NCI-H1092 treated with DMSO at 0.1 percent for 48 hours (cell line): ENCODE measurements at places on chromosomes 5 and 9.
A peak's percentile ranks its signal among the peaks of the same experiment; 100 is the strongest.

GRCh38 chr5:6269925-6270324 lies 108.4 kb downstream of the MED10 start:
- DNase-seq = no peak

- peak; percentile 85 for DNase-seq
These were observed 17.1 kb downstream of the RFX3 start for GRCh38 chr9:3508521-3509291.

DNA sequence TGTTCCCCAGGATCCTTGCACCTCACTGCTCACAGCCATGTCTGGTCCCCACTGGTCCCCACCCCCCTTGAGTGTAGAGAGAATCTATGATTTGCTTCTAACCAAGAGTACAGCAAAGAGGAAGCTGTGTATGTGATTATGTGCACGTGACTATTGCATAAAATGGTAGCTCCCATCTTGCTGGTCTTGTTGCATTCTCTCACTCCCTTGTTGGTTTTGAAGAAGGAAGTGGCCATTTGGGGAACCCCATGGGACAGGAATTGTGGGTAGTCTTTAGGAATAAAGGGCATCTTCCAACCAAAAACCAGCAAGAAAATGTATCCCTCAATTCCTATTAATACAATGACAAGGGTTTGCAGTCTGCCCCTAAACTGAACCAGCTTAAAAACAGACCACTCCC lies 5.2 kb upstream of the FCN2 start:
- no peak for DNase-seq

DNA sequence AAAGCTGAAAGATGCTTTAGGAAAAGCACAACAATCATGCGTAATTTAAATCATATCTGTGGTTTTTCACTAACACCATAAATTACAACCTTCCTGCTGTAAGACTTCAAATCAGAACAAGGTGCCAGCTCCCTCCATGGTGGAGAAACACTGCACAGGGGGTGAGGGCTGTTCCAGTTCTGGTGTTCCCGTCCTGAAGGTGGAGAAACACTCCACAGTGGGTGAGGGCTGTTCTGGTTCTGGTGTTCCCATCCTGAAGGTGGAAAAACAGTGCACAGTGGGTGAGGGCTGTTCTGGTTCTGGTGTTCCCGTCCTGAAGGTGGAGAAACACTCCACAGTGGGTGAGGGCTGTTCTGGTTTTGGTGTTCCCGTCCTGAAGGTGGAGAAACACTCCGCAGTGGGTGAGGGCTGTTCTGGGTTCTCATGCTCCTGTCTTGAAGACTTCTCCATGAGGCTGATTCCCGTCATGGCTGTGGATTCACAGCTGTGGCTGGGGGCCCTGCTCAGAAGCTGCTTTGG lies 12.9 kb downstream of the PLEKHG4B start:
- DNase-seq = no peak

- DNase-seq = no peak
These were observed 28.4 kb downstream of the PCSK5 start for GRCh38 chr9:75918909-75919308.

DNA sequence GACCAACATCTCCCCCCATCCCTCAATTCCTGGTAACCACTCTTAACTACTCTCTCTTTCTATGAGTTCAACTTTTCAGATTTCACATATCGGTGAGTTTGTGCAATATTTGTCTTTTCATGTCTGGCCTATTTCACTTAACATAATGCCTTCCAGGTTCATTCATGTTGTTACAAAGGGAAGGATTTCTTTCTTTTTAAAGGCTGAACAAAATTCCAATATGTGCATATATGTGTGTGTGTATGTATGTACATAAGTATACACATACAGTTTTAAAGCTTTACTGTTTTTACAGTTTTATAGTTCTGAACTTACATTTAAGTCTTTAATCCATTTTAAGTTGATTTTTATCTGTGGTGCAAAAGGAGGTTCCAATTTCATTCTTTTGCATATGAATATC lies 130.7 kb downstream of the SV2C start:
- no peak for DNase-seq

- DNase-seq = no peak
These were observed 24.1 kb downstream of the CDK5RAP2 start for GRCh38 chr9:120555839-120556238.

DNA sequence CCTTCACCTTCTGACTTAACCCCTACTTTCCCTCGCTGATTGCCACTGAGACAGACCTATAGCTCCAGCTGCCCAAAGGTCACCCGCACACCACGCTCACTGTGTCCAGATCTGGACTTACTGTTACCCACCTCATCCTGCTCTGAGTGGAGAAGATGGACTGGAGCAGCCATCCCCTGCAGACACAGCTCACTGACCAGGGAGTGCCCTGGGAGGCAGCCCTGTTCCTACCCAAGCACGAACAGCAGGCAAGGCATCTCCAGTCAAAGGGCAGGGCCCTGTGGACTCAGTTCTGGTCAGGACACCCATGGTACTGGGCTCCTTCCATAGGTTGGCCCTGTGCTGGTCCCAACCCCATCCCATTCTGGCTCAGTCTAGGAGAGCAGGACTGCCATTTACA lies 9.5 kb upstream of the BARX1 start:
- DNase-seq = no peak

DNA sequence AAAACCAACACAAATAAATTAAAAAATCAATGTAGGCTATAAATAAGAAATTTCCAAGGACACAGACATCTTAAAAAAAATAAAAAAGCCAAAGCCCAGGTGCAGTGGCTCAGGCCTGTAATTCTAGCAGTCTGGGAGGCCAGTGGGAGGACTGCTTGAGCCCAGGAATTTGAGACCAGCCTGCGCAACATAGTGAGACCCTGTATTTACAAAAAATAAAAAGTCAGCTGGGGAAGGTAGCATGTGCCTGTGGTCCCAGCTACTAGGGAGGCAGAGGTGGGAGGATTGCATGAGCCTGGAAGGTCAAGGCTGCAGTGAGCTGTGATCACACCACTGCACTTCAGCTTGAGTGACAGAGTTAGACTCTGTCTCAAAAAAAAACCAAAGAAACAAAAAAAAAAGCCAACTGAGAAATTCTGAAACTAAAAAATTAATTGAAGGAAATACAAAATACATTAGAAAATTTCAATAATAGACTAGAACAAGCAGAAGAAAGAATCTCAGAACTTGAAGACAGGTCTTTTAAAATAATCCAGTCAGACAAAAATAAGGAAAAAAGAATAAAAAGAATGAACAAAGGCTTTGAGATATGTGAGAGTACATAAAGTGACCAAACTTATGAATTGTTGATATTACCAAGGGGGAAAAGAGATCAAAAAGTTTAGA lies 149.5 kb upstream of the PANK3 start:
- DNase-seq = no peak
